Caco-2 (cell line): ENCODE measurements at places on chromosomes 3 and 15. TPM values are rescaled to one million over a fixed set of nuclear protein-coding genes. Genes with fewer than 3 reads are reported as not detected.

HTR3E gene
- total RNA-seq = not detected in 2 replicates

GPR149 gene
- total RNA-seq = not detected in 2 replicates

RBP2 gene
- total RNA-seq = 26.9 and 28.0 TPM in 2 replicates

MOBP gene
- total RNA-seq = 0.27 and 0.60 TPM in 2 replicates

- no peaks in the 10 kb centered on the region for H3K27me3 ChIP-seq
- no peak overlapping the region for H3K4me3 ChIP-seq
- no peak for DNase-seq
- no peak overlapping the region for H3K27ac ChIP-seq
Observed at GRCh38 chr3:27094721-27095120, 274.5 kb downstream of the NEK10 start.

DNA sequence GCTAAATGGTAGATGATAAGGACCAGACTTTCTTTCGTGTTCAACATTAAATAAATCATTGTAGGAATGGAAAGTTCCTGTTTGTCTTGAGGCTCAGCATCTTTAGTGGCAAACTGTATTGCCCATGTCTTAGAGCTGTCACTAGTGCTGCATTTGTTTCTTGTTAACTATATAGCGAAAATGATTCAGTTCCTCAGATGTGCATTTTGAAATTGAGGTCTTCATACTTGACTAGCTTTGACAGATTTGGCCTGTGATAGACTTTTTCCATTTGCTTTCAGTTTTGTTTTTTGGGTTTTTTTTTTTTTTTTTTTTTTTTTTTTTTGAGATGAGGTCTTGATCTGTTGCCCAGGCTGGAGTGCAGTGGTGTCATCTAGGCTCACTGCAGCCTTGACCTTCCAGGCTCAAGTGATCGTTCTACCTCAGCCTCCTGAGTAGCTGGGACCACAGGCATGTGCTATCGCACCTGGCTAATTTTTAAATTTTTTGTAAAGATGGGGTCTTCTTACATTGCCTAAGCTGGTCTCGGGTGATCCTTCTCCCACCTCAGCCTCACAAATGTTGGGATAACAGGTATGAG is 9.5 kb upstream of the RPLP1 start:
- H3K36me3 ChIP-seq = no peaks in the 10 kb centered on the region; the same call in 1 of the 2 replicates
- H3K4me3 ChIP-seq = no peak overlapping the region
- H3K27me3 ChIP-seq = no peaks in the 10 kb centered on the region
- no peaks in the 10 kb centered on the region for H3K4me1 ChIP-seq
- H3K27ac ChIP-seq = no peak overlapping the region

- no peaks in the 10 kb centered on the region for H3K36me3 ChIP-seq
- H3K4me1 ChIP-seq = no peaks in the 10 kb centered on the region
- no peak overlapping the region for H3K4me3 ChIP-seq
- H3K27me3 ChIP-seq = no peaks in the 10 kb centered on the region
- no peak overlapping the region for H3K27ac ChIP-seq
Observed at GRCh38 chr15:47415539-47415971, 301.8 kb upstream of the SEMA6D start.
